Common myeloid progenitor, CD34-positive (primary cell): ENCODE measurements at places on chromosomes 7 and 10.

GRCh38 chr10:72243822-72244437 lies 27.9 kb upstream of the ASCC1 start:
- no peak for DNase-seq

DNA sequence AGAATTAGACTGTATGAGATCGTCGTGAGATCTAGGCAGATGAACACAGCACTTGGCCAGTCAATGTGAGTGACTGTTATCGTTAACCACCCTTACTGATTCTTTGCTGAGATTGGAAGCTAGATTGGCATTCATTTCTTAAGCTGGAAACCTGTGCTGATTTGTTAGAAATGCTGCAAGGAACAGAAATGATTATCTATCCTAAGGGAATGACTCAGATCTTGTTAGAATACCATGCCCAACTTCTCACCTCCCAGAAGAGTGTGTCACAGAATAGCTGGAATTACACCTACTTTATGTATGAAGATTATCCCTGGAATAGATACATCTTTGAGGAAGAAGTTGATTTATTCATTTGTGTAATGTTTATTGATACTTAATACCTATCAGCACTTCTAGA lies 275.2 kb downstream of the AUTS2 start:
- DNase-seq = no peak

- DNase-seq = peak; percentile 28
Measured at GRCh38 chr7:768881-769504, 41.9 kb upstream of the PRKAR1B start.

- DNase-seq = no peak
Measured at GRCh38 chr10:23604613-23605012, 165.7 kb downstream of the OTUD1 start.

- DNase-seq = no peak
Measured at GRCh38 chr7:54722502-54722901, 36.5 kb downstream of the SEC61G start.

GRCh38 chr10:133442191-133442966 lies 11.4 kb upstream of the SCART1 start:
- DNase-seq = peak; percentile 87

DNA sequence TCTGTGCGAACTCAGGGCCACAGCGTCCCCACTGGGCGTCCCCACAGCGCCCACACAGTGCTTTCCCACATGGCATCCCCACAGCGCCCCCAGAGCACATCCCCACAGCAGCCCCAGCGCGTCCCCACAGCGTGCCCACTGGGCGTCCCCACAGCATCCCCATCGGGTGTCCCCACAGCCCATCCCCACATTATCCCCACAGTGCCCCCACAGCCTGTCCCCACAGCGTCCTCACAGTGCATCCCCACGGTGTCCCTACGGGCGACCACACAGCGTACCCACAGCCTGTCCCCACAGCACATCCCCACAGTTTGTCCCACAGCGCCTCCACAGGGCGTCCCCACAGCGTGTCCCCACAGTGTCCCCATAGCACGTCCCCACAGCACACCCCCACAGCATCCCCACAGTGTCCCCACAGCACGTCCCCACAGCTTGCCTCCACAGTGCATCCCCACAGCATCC lies 131.6 kb downstream of the ACTR3B start:
- no peak for DNase-seq

DNA sequence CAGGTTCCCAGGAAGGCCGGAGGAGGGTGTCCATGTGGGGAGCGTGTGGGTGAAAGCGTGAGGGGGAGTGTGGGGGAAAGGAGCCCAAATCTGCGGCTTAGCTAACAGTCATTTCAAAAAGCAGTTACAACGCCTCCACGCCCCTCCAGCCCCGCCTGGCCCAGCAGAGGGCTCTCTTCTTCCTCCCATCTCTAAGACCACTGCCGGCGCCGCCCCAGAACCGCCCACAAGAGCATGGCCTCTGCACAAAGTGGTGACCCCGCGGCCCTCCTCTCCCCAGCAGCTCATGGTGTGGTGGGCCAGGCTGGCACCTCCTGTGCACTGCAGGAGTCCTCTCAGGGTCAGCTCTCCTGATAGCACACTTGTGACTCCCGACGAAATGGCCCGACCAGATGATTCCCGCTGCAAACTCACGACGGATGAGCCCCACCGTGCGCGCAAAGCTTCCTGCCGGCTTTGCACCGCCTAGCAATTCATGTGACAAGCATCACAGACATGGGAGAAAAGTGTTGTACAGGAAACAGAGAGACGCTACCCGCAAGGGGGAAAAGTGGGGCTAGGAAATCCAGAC lies 12.4 kb upstream of the HUS1 start:
- DNase-seq = peak; percentile 90

- no peak for DNase-seq
Measured at GRCh38 chr7:155709453-155709852, 65.0 kb downstream of the RBM33 start.

- peak; percentile 11 for DNase-seq
Measured at GRCh38 chr7:36638140-36638539, 86.2 kb downstream of the AOAH start.

GRCh38 chr10:46296641-46297141 lies 9.9 kb downstream of the ANTXRL start:
- DNase-seq = no peak

DNA sequence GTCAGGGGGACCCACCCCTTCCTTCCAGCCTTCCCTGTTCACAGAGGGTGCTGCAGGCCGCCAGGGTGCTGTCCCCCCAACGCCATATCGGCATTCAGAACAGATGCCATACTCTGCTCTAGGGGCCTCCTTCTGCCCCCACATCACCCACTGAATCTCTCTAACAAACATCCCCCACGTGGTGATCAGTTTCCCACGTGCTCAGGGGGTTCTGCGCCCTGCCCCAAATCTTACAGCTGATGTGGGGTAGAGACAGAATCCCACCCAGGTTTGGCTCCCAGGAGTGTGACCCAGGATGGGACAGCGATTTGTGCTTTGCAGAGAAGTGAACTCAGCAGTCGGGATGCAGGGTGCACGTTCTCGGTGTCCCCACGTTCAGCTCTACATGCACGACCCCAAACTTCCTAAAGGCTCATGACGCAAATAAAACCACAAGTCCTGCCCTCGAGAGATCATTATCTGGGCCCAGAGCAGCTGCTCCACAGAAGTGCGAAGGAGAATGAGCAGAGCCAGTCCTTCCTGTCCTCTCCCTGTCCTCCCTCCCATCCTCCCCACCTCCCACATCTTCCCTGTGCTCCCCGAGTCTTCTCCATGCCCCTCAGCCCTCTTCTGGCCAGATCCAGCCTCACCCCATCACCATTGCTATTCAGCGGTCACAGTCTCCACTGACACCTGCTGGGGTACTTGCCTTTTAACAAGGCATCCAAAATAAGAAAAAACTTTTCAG lies 423.4 kb downstream of the DNAJB6 start:
- DNase-seq = peak; percentile 55

- no peak for DNase-seq
Measured at GRCh38 chr10:5927306-5927705, 37.3 kb downstream of the FBH1 start.

DNA sequence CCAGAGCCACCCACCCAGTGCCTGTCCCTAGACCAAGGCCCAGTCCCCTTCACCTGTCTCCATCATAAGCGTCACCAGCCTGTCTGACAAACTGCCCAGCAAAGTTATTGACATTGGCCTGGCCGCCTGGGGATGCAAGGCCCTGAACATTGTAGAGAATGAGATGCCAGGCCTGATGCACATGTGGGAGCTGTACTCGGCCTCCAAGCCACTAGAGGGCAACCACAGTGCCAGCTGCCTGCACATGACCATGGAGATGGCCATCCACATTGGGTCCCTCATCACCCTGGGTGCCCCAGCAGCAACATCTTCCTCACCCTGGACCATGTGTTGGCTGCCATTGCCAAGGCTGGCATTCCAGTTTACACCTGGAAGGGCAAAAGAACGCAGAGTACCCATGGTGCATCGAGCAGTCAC lies 63.7 kb upstream of the ANTXRL start:
- DNase-seq = no peak

DNA sequence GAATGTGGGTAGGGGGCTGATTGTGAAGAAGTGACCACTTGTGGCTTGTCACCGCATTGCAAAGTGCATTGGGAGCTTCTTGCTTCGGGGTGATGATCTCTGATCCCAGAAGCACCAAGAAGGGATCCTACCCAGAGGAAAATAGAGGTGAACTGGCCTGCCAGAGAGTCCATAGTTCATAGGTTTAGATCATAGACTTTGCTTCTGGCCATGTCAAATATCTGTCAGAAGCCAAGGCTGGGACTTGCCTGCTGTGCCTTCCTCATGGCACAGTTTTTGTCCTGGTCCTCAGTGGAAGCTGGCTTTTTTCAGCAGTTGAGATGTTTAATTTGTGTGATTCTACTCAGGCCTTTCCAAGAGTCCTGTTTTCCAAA lies 1.1 kb downstream of the ZSWIM8 start:
- no peak for DNase-seq

- DNase-seq = peak; percentile 87
Measured at GRCh38 chr7:123749537-123749857, 694 bp upstream of the WASL start.

- no peak for DNase-seq
Measured at GRCh38 chr10:70676511-70676910, 4.2 kb downstream of the ADAMTS14 start.

DNA sequence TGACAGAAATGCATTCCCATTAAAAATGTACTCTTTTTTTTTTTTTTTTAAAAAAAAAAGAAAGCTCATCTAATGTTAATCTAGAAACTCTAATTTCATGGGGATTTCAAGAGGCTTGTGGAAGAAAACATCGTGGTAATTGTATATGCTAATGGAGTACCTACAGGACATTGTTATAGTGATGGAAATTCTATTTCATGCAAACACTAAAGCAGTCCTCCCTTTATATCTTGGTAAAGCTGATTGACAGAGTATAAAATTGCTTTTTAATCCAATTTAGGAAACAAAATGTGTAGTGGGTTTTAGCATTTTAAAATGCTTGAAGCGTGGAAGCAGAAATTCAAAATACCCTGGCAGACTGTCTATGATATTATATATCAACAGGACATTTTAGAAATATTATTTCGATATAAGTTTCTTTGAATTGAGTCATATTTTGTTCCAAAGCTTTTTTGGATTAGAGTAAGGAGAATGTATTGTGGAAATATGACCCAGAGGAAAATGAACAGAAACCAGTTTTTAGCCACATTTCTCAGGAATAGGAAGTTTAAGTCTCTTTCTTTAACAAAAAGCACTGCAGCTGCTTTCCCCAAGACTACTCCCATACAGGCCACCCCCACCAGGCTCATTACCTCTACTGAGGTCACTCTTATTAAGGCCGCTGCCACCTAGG lies 121.9 kb downstream of the WNT2 start:
- DNase-seq = no peak

DNA sequence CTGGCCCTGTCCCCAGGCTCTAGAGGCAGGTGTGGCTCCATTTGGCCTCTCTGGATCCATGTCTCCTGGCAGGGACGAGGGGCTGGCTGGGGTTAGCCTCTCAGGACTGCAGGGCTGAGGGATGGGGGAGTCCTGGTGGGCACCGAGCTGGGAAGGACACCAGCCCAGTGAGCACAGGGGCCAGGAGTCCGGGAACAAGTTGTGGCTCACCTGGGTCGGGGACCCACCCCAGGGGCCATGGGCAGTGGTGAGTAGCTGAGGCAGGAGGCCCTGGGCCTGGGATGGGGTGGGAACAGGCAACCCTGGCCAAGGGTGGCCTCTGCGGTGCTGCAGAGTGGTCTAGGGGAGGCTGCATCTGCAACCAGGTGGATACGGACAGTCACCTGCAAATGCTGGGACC lies 24.1 kb downstream of the ANTXRL start:
- no peak for DNase-seq

DNA sequence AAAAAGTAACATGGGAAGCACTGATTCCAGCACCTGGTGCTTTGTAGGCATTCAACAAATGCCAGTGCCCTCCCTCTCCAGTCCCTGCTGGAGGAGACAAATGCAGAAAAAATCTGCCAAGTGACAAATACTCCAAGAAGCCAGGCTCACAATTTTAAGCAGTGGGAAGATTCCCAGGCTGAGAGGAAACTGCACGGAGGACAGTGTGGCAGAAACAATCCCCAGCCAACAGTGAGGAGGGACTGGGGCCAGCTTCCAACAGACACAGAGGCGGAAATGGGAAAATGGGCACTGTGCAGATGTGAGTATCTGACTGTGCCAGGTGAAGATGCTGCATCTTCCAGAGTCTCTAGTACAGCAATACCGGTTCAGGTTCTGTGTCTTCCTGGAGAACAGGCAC lies 106.3 kb downstream of the SLIT1 start:
- no peak for DNase-seq

DNA sequence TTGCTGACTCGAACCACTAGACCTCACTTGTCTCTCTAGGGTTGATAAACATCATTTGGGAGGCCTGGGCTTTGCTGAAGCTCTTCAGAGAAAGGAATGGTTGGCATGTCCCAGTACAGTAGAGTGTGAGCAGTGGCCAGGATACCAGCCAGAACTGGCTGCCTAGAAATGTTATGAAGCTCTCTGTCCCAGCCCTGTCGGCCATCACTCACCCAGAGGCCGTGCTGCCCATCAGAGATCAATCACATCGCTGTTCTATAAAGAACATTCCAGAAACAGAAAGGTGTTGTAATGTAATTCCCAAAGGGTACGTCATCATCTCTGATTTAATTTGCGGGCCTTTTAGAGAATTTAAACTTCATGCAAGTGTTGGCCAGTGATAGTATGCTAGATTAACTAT lies 111.5 kb downstream of the PRPF18 start:
- no peak for DNase-seq

DNA sequence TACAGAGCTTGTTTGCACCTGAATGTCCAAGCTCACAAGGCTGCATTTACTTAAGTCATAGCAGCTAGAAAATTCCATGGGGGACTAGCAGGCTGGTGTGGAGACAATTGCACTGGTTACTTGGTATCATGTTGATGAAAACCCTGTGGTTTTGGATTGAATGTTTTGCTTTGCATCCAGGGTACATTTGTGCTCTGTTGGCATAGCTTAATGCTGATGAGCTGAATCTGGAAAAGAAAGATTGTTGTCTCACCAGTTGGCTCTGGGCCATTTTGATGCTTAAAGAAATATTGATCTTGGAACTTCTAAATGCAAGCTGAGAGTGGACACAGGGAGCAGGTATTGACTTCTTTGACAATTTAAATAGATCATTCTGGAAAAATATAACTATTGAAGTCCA lies 122.5 kb upstream of the MBL2 start:
- DNase-seq = no peak

- no peak for DNase-seq
Measured at GRCh38 chr7:51318886-51319579, 2.4 kb upstream of the COBL start.
